Stimulated activated CD4-positive, alpha-beta T cell treated with anti-CD3 and anti-CD28 coated beads, Interleukin-2, amount 100 ng/mL, for 48 hours (primary cell): ENCODE measurements at places on chromosomes 16 and 17.
A peak's percentile ranks its signal among the peaks of the same experiment; 100 is the strongest.

- no peak for DNase-seq
These were observed 9.5 kb upstream of the TCF25 start for GRCh38 chr16:89863741-89864526.

- no peak for DNase-seq
These were observed 42.4 kb upstream of the AKTIP start for GRCh38 chr16:53545433-53545832.

DNA sequence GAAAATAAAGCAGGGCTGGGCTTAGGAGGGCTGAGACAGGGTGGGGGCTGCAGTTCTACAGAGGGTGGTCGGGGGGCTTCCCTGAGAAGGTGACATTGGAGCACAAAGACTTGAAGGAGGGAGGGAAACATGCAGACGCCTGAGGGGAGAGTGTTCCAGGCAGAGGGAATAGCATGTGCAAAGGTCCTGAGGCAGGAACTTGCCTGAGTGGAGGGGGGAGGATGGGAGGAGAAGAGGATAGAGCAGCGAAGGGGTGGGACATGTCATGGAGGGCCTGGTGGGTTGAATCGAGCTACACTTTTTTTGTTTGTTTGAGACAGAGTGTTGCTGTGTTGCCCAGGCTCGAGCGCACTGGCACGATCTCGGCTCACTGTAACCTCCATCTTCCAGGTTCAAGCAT lies 33.0 kb downstream of the GINS3 start:
- DNase-seq = no peak

- DNase-seq = no peak
These were observed 560 bp upstream of the P2RX1 start for GRCh38 chr17:3916825-3917224.

- DNase-seq = no peak
These were observed 17.3 kb upstream of the MYO1D start for GRCh38 chr17:32894245-32894644.

DNA sequence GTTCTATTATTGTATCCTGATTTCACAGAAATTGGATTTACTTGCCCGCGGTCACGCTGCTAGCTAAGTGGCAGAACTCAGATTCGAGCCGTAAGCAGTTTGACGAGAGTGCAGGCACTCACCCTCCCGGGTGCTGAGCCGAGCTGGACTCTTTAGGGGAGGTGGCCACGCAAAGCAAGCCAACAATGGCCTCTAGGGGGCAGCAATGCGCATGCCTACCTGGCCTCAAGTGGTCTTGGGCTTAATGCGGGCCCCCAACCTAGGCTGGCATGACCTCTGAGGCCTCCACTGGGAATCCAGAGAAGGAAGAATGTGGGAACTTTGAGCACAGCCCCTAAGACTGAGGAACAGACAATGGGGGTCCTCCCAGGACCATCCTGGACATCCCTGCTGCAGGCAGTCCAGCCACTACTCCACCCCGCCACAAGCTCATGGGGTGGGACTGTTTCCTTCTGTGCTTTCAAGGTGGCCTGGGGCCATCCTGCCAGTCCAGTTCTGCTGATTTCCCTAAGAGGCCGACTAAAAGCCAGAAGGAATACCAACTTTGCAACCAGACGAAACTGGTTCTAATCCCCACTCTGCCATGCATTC lies 276.5 kb downstream of the XYLT1 start:
- DNase-seq = peak; percentile 61

DNA sequence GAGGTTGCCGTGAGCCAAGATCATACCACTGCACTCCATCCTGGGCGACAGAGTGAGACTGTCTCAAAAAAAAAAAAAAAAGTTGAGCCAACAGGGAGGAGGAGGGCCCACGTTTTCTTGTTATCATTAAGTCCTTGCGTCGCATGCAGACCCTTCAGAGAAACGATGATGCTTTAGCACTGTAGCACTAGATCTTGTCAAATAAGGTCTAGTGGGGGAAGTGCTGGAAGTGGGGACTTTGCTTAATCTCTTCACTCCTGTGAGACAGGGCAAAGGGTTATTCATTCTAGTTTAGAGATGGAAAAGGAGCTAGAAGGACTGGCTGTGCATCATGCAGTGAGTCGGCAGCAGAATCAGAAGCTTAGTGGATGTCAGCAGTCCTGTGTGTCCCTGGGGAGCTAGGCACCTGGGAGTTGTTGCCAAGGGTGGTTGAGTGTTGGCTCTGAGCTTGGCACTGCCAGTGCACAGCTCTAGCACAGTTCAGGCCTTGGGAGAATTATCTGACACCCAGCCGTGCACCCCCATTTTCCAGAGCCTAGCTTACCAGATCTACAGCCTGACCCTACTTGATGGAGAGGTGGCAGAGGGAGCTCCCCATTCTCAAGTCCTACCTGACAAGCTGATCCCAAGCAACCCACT lies 33.4 kb upstream of the TBX2 start:
- no peak for DNase-seq

DNA sequence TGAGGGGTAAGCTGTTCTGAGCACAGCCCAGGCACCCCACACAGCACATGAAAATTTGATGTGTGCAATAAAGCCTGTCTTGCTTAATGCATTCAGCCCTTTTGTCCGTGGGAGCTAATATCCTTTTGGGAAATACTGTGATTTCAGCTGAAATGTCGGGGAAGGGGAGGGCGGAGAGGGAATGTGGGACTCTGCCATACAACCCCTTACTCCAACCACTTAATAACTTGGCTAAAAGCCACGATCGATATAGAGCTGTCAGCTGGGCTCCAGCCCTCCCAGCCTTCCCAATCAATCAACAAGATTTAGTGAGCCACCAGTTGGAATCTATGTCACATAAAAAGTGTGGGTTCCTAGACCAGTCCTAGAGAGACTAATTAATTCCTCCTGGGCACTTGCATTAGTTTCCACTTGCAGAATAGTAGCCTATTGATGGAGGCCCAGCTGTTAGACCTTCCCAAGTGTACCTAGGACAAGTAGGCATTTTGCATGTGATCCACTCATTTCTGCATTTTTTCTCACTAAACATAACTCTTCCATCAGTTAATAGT lies 82.7 kb upstream of the PIRT start:
- no peak for DNase-seq

- no peak for DNase-seq
These were observed 38.0 kb downstream of the CA10 start for GRCh38 chr17:52120465-52120864.

DNA sequence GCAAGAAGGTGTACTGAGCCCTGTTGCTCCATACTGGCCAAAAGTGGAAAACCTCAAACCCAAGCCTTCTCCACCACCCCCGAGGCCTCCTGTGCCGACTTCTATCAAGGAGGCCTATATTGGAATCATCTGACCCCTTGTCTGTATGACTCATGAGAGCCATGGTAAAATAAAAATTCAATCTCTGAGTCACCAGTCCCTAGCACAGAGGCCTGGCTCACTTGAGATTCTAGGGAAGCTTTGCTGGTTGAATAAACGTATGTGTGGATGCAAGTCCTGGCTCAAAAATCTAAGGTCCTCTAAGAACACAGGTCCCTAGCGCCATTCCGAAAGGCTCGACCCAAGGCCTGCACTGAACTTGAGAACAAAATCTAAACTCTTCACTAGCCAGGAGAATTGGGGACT lies 15.0 kb downstream of the NSMCE1 start:
- no peak for DNase-seq

DNA sequence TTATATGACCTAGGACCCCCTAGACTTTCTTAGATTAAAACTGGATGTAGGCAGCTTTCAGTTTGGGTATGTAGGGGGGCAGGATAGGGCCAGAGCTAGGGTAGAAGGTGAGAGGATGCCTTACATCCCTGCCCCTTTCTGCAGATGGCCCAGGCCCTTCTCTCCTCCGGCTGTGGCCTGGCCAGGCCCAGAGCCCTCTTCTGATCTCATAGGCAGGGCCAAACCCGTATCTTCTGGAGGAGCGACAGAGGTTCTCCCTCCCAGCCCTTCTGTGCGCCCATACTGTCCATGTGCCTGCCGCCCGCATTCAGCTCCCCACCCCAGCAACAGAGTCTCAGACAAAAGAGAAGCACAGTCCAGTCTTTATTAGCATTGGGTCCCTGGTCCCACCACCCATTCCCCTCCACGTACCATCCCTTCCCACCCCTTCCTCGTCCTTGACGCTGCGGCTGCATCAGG lies 2.0 kb upstream of the TSPOAP1 start:
- peak; percentile 49 for DNase-seq

GRCh38 chr16:445566-445965 lies 20.1 kb downstream of the RAB11FIP3 start:
- DNase-seq = no peak

DNA sequence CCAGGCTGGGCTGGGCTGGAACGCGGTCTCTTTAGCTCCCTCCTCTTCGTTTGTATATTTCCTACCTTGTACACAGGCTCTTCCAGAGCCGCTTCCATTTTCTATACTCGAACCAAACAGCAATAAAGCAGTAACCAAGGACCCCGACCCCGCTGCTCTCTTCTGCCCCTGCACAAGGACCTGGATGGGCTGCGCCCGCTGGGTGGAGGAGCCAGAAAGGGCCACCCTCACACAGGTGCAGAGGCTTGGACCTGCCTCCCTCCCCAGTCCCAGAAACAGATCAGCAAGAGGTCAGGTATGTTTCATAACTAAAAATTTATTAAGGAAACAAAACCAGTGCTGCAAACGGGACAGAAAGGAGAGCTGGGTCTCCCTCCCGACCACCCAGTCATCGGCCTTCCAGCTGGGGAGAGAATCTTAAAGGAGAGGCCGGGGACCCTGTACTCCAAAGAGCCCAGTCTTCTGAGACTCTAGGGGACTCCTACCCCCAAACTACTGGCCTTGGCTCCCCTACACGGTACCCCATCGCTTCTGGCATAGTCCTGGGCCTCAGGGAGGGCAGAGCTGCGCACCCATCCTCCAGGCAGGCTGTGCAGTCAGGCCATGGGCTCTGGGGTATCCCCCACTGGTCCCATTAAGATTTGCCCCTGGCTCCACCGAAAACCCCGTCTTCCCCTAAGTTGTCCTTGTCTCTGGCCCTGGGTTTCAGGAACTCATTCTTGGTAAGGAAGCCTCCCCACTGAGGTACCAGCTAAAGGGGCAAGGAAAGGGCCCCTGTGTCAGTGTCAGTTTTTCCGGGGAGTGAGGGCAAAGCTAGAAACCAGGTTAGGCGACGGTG lies 4.9 kb downstream of the HIC1 start:
- DNase-seq = no peak

- no peak for DNase-seq
These were observed 107.2 kb upstream of the TMEM97 start for GRCh38 chr17:28211811-28212210.

DNA sequence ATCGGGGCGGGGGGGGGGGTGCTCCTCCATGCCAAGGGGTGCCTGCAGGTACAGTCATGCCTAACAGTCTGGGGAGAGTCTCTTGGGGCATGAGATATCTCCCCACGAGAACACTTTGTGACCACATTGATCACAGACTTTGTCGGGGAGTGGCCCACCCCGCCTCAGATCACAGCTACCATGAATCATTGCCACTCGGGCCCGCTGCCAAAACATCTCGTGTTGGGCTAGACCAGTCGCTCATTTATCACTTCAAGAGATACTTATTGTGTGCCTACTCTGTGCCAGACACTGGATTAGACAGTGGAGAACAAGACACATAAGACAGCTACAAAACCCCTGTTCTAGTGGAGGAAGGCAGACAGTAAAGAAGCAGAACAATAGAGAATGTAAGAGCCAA lies 72.6 kb downstream of the CLEC16A start:
- peak; percentile 25 for DNase-seq

- no peak for DNase-seq
These were observed 58.1 kb downstream of the CYB5B start for GRCh38 chr16:69482410-69482991.

- no peak for DNase-seq
These were observed 29.7 kb downstream of the KDM8 start for GRCh38 chr16:27232901-27233625.

- no peak for DNase-seq
These were observed 240.1 kb downstream of the MSI2 start for GRCh38 chr17:57496382-57496781.

- no peak for DNase-seq
These were observed 13.0 kb downstream of the MED24 start for GRCh38 chr17:40041196-40041595.

GRCh38 chr17:35345926-35346771 lies 27.3 kb downstream of the SLFN11 start:
- DNase-seq = no peak

- DNase-seq = no peak
These were observed 15.8 kb upstream of the PRM1 start for GRCh38 chr16:11296706-11297491.

DNA sequence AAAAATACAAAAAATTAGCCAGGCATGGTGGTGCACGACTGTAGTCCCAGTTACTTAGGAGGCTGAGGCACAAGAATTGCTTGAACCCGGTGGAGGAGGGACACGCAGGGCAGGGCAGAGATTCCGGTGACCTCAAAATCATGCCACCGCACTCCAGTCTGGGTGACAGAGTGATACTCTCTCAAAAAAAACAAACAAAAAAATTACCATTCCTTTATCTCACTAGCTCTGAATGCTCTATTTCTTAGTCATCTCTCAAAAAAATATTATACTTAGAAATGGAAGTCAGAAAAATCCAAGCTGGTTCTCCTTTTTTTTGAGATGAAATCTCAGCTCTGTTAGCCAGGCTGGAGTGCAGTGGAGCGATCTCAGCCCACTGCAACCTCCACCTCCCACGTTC lies 40.8 kb downstream of the SPOP start:
- no peak for DNase-seq

GRCh38 chr16:12501707-12502457 lies 301.8 kb downstream of the CPPED1 start:
- no peak for DNase-seq

DNA sequence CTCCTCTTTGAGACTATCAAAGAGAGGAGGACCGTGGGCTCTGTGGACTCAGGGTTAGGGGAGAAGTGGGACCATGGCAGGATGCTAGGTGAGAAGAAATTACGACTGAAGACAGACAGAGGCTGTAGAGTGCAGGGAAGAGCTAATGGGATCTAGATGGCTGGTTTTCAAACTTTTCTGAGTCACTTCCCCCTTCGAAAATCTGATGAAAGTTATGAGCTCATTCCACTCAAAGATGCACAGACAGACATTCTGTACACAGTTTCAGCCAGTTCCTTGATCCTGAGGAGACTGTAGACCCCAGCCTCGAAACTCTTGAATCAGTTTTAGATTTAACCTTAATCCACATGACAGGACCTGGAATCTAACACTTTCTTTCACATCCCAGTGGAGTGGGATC lies 40.7 kb downstream of the RGS9 start:
- no peak for DNase-seq

- DNase-seq = no peak
These were observed 113.7 kb downstream of the USP32 start for GRCh38 chr17:60278237-60278636.

GRCh38 chr17:34131386-34131785 lies 123.7 kb upstream of the CCL2 start:
- no peak for DNase-seq

DNA sequence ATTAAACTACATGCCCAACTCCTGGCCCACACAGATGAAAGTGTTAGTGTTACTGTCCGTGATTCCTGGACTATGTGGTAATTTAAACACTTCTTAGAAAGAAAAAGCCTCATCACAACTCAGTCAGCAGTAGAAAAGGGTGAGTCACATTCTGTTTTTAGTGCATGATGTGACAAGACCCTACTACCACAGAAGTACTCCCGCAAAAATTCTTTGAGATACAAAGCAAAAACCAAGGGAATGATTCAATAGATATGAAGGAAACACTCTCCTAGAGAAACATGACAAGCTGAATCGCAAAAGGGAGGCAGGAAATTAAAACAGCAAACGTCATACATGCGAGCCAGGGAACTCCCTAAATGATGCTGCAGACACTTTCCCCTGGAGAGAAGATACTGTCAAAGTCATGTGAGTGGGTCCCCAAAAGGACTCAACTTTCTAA lies 14.4 kb downstream of the SNN start:
- DNase-seq = no peak

- DNase-seq = no peak
These were observed 50.0 kb downstream of the MRTFB start for GRCh38 chr16:14121142-14121541.

- DNase-seq = no peak
These were observed 8.9 kb upstream of the LGALS9 start for GRCh38 chr17:27621942-27622559.
